ENCODE measurements at places on chromosomes 4 and X. TPM values are rescaled to one million over a fixed set of nuclear protein-coding genes. Genes with fewer than 3 reads are reported as not detected.
A peak's percentile ranks its signal among the peaks of the same experiment; 100 is the strongest.

GRCh38 chr4:6471307-6472007 is 957 bp downstream of the PPP2R2C start:
- DNase-seq: no peak

DNA sequence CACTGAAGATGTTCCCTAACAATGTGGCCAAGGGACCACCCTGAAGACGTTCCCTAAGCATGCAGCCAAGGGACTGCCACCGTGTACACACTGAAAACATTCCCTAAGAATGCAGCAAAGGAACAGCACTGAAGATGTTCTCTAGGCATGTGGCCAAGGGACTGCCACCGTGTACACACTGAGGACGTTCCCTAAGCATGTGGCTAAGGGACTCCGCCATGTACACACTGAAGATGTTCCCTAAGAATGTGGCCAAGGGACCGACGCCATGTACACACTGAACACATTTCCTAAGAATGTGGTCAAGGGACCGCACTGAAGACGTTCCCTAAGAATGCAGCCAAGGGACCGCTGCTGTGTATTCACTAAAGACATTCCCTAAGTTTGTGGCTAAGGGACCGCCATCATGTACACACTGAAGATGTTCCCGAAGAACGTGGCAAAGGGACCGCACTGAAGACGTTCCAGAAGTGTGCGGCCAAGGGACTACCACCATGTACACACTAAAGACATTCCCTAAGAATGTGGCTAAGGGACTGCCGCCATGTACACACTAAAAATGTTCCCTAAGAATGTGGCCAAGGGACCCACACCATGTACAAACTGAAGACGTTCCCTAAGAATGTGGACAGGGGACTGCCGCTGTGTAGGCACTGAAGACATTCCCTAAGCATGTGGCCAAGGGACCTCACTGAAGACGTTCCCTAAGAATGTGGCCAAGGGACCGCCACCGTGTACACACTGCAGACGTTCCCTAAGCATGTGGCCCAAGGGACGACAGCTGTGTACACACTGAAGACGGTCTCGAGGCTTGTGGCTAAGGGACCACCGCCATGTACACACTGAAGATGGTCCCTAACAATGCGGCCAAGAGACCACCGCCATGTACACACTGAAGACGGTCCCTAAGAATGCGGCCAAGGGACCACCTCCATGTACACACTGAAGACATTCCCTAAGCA is 54.8 kb downstream of the DHRSX start:
- no peak for DNase-seq

DNA sequence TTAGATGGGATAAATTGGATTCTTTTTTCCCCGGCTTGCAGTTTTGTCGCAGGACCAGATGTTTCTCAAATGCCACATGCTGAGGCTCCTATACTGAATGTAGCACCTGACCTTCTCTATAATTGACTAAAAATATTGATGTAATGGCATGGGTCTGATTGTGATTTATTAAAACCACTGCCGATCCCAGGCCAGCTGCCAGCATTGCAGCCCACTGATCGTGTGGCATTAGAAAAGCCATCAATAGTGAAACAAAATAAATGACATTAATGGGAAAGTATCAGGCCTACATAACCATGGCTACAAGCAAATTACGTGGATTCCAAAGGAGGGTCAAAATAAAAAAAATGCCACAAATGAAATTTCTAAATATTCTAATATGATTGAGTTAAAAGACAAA is 98.7 kb downstream of the MAB21L2 start:
- DNase-seq: no peak

- no peak for DNase-seq
These were observed 53.1 kb downstream of the GK start for GRCh38 chrX:30706216-30706775.

DNA sequence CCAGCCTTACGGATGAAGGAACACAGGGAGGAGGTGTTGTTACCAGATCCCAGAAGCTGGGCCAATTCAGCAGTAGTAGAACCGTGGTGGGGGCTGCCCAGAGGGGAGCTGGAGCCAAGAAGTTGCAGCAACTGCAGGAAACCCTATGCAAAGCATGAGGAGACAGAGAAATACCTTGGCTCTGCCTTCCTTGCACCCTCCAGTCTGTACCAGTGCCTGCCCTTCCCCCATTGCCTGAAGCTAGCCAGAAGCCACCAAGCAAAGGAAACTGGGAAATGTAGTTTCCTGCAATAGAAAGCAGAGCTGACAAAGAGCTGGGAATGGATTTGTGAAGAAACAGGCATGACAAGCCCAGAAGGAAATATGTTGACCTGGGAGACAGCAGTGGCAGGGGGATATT is 108.7 kb upstream of the FUNDC1 start:
- DNase-seq: no peak

DNA sequence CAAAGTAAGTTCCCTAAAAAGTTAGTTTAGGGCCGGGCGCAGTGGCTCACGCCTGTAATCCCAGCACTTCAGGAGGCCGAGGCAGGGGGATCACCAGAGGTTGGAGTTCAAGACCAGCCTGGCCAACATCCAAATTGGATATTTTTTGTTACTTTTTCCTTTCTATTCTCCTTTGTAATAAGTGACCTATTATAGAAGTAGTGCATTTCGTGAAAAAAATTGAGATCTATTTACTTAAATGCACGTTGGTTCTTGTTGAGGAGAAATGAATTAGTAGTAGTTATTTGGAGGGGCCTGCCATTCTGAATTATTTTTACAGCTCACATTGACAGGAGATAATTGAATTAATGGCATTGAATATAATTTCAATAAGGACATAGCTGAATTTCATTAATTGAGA is 22.3 kb upstream of the NDUFC1 start:
- DNase-seq: no peak

DNA sequence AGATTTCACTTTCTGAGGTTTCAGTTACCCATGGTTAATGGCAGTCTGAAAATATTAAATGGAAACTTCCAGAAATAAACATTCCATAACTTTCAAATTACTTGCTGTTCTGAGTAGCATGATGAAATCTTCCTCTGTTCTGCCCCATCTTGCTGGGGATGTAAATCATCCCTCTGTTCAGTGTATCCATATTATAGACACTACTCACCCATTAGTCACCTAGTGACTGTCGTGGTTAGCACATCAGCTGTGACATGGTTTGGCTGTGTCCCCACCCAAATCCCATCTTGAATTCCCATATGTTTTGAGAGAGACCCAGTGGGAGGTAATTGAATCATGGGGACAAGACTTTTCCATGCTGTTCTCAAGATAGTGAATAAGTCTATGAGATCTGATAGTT is 125.5 kb upstream of the GIMD1 start:
- peak; percentile 33 for DNase-seq

DNA sequence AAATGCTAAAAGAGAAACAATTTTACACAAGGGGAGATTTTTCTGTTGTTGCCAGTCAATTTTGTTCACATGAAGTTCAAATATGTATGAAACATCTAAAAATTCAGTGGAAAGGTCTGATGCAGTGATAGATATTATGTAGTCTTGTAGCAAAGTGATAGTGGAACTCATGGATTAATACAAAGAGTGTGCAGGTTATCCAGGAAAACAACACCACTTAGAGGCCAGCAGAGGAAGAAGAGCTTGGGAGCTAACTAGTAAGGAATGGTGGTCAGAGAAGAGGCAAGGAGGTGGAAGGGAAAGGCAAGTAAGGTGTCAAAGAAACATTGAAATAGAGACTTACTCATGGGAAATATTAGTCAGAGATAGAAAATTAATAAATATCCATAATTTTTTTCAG is 395.6 kb downstream of the MAPK10 start:
- DNase-seq: no peak

- no peak for DNase-seq
These were observed 32.0 kb upstream of the KIAA0232 start for GRCh38 chr4:6750286-6751221.

DNA sequence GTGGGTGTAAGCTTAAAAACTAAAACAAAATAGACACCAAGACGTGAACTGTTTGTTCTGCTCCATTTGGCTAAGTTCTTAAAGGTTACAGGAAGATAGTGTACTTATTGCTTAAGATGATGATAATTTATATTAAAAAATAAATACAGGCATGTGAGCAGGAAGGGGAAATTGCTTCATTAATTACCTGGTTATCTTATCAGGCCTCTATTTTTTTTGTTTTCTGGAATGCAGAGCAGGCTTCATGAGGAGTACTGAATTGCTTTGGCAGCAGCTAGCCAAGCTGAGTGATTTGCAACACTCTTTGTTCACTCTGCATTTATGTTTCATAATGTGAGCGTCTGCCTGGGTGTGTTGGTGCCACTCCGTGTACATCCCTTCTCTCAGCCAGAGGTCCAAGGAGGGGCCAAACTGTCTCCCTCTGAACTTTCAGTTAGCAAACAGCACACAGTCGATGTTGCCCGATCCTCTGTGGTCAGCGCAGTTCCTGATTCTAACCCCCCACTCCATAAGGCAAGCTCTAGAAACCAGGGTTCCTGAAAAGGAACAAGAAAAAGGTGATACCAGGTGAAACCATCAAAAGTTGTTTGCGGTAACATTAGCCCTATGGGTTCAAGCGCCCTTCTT is 348.2 kb downstream of the SPRY1 start:
- DNase-seq: peak; percentile 85

- no peak for DNase-seq
These were observed 225.8 kb upstream of the NOCT start for GRCh38 chr4:138789796-138790195.

DNA sequence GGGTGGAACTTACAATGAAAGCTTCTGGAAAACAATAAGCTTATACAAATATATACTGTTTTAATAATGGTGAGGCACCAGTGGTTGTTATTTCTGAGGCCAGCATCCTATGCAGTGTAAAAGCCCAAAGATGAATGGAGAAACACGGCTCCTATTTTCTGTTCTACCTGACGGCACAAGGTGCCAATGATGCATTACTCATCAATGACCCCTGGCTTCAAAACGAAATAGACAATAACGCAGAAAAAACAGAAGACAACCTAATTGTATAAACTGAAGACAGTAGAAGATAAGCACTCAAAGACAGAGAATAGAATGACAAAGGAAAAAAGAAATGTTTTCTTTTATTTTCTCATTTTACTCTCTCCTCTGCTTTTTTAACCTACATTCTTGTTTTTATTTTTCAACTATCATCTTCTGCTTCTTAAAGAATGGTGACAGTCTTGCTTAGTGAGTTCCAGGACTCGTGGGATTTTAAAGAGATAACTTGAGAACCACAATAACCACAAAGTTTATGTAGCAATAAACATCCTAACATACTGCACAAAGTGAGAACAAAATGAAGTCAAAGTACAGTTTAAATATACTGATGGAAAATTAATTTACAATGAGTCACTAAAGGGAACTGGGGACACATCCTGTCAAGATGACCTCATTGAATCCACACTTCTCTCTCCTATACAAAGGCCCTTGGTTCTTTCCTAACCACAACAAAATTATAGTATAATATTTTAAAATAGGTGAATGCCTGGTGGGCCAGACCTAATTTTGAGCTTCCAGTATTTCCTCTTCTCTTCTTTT is 169.8 kb downstream of the BTC start:
- DNase-seq: peak; percentile 75

DNA sequence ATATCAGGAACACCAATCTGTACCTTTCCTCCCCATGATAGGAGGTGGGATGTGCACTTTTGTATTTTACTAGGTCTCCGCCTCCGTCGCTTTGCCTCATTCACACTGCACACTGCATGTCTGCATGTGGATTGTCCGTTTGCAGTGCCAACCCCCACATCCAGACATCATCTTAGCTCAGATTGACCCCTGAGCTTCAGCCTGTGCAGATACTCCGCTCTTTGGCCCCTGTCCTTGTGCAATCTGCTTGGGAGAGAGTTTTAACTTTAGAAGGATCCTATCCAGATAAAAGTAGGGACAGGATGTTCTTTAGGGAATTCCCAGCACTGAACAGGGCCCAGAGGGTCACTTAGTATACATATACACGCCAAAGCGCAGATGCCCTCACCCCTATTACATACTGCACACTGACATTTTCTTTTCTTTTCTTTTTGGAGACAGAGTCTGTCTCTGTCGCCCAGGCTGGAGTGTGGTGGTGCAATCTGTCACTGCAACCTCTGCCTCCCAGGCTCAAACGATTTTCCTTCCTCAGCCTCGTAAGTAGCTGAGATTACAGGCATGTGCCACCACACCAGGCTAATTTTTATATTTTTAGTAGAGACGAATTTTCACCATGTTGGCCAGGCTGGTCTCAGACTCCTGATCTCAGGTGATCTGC is 43.3 kb upstream of the FBXW7 start:
- DNase-seq: no peak

GRCh38 chr4:80309294-80310004 is 26.1 kb upstream of the CFAP299 start:
- peak; percentile 95 for DNase-seq

- DNase-seq: no peak
These were observed 330.3 kb downstream of the PDHA2 start for GRCh38 chr4:96170198-96170597.

DNA sequence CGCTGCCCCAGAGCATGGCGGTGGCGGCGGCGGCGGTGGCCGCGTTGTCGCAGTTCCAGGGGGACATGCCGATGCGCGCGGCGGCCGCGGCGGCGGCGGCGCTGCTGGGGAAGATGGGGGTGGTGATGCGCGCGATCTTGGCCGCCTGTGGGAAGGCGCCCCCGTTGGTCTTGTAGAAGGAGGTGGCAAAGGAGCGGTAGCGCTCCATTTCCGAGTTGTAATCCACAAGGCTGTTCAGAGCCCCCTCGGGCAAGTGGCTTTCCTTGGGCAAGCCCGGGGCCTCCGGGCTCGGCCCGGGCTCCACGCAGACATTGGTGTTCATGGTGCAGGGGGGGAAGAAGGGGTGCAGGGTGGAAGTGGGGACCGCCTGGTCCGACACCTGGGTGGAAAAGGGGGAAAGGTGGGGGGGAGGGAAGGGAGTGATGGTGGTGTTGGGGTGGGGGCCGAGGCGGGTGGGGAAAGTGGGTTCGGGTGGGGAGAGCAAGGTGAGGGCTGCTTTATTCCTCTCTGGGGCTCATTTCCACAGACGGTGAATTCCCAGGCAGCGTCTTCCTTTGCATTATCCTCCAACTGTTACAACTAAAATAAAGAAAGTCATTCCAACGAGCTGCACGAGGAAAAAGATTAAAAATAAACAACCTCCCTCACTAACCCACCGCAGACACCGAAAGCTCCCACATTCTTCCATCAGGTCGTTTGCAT is 3.1 kb downstream of the CXXC4 start:
- no peak for DNase-seq

DNA sequence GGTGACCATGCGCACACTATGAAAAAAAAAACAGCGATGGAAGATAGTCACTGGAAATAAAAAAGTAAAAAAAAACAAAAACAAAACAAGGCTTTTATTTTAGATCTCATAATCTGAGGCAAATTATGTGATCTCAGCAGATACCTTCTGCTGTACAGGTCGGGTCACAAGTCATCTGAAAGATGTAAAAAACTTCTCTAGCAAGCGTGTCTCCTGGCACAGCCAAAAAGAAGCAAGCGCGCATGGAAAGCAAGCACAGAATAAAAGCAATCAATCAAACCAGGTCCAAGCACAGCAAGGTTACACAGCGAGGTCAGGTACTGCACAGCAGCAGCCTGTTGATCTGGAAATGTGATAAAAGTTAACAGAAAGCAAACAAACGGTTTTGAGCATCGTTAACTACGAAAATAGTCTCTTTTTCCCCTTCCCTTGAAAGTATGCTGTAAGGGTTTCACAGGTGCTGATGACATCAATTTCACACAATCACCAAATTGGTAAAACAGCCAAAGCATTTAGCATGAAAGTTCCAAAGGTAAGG is 79.3 kb upstream of the MTNR1A start:
- DNase-seq: no peak

The BEND2 gene
- not detected for total RNA-seq

The OPHN1 gene
- total RNA-seq: 9.4 TPM

The GPRASP1 gene
- total RNA-seq: 11.5 TPM

The FAM193A gene
- total RNA-seq: 38.7 TPM

Measured in fibroblast of the aortic adventitia (primary cell).